NK-92 treated with Interleukin-12 subunit alpha and Interleukin-12 subunit beta, amount 100 ng/mL, for 24 hours (cell line): ENCODE measurements at places on chromosomes 5 and 9.
A peak's percentile ranks its signal among the peaks of the same experiment; 100 is the strongest.

GRCh38 chr5:155750571-155750970, 576.4 kb upstream of the SGCD start:
- no peak for DNase-seq

GRCh38 chr5:403995-404394, 39.0 kb upstream of the EXOC3 start:
- DNase-seq: no peak

DNA sequence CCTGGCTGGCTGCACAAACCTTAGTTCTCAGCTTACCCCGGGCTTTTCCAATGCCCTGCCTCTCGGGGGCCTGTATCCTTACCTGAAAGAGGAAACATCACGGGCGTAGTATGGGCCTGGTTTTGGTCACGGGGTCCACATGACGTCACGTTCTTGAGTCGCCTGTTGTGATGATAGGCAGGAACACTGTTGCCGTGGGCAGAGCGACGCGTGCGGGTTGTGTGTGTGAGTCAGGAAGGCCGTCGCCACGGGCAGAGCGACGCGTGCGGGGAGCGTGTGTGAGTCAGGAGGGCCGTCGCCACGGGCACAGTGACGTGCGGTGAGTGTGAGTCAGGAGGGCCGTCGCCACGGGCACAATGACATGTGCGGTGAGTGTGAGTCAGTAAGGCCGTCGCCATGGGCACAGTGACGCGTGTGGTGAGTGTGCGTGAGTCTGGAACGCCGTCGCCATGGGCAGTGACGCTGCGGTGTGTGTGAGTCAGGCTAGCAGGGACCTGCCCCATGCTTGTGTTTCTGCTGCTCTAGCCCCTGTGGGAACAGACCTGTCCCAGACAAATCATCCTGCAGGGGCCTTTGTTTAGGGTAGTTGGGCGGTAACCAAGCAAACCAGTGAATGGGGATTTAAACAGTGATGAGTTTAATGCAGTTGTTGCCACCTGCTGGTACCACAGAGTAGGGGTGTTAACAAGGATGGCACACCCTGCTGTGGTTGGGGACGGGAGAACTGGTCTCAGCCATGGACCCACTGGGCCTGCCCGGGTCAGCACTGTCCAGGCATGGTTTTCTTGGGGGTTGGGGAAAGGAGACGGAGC, 19.8 kb downstream of the TRIP13 start:
- no peak for DNase-seq

DNA sequence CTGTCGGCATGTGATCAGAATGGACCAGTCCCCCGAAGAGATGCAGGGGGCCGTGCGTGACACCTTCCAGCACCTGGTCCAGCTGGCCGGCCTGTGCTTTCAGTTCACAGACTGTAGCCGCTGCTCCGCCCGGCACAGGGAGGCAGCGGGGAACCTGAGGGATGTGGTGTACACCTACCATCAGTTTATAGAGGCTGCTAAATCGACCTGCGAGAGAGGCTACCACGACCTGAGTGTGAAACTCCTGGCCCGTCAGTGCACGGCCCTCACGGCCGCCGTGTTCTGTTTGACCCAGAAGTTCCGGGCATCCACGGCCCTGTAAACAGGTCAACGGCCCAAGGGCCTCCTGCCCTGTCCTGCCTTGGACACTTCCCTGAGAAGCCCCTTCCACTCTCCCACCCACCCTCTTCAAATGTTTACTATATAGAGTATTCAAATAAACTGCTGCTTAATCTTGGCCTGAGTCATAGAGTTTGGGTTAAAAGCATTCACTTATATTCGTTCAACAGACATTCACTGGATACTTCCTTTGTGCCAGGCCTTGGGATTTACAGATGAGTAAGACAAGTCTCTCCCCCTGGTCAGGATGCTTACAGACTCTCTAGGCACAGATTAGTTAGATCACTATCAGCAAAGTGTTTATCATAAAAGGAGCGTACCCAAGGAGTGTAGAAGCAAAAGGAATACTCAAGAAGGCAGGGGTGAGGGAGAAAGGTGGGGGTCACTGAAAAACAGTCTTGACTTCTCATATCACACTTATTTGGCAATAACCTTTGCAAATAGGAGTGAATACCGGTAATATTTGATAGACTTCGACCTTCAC, 6.9 kb upstream of the TRMT10B start:
- no peak for DNase-seq

DNA sequence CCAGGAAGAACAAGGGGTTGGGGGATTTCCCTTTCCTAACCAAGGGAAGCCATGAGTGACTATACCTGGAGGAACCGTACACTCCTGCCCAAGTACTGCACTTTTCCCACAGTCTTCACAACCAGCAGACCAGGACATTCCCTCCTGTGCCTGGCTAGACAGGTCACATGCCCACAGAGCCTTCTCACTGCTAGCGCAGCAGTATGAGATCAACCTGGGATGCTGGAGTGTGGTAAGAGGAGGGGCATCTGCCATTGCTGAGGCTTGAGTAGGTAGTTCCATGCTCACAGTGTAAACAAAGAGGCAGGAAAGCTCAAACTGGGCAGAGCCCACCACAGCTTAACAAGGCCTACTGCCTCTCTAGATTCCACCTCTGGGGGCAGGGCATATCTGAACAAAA, 35.9 kb downstream of the SAXO1 start:
- no peak for DNase-seq

- no peak for DNase-seq
These were observed 174.4 kb downstream of the MUSK start for GRCh38 chr9:110842986-110843385.

DNA sequence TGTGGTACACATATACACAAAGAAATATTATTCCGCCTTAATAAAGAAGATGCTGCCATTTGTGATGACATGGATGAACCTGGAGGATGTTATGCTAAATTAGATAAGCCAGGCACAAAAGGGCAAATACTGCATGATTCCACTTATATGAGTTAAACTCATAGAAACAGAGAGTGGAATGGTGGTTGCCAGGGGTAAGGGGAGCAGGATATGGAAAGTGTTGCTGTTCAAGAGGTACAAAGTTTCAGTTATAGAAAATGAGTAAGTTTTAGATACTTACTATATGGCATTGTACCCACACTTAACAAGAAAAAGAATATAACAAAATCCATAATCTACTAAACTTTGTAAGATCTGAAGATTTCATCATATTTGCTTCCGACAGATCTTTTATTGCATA, 252.2 kb downstream of the SYK start:
- DNase-seq: no peak

- no peak for DNase-seq
These were observed 95.7 kb downstream of the HOMER1 start for GRCh38 chr5:79418276-79418675.

DNA sequence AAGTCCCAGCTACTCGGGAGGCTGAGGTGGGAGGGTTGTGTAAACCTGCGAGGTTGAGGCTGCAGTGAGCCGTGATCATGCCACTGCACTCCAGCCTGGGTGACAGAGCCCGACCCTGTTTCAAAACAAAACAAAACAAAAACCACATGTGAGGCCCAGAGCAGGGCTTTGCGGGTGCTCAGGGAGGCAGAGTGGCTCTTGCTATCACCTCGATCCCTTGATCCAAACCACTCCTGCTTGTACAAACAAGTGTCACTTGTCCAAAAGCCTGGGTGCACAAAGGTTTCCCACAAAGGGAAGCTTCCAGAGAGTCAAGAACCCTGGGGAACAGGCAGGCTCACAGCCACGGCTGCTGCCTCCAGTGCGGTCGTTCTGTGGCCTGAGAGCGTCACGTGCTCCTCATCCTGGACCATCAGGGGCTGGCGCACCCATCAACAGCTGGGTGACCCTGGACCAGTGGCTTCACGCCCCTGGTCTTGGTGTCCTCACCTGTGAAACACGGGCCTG, 162.7 kb downstream of the C9orf50 start:
- peak; percentile 58 for DNase-seq

DNA sequence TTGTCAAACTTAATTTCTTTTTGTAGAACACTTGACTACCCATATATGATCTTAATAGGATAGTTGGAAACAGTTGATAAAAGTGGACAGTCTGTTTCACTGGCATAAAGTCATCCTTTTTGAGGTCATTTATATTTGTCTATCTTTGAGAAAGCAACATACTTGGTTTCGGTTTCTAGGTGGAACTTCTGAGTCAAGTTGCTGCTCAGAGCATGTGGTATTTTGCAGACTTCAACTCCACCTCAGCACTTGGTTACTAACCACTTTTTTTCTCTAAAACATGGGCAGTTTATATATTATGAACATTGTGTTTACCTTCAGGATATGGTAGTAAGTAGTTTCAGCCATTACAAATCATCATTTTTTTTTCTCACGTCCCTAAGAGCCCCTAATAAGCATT, 1749.0 kb upstream of the C9orf72 start:
- DNase-seq: no peak

DNA sequence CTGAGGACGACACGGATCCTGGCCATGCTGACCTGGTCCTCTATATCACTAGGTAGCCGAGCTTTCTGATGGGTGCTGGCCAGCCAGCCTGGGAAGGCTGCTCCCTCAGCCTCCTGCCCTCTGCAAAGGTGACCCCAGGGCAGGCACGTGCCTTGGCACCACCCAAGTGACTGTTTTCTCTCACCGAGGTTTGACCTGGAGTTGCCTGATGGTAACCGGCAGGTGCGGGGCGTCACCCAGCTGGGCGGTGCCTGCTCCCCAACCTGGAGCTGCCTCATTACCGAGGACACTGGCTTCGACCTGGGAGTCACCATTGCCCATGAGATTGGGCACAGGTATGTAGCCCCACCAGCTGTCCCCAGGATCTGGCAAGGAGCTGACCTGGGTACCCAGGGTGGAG, 3.8 kb downstream of the ADAMTS13 start:
- DNase-seq: no peak

GRCh38 chr9:9819886-9820285, 792.9 kb downstream of the PTPRD start:
- DNase-seq: no peak

DNA sequence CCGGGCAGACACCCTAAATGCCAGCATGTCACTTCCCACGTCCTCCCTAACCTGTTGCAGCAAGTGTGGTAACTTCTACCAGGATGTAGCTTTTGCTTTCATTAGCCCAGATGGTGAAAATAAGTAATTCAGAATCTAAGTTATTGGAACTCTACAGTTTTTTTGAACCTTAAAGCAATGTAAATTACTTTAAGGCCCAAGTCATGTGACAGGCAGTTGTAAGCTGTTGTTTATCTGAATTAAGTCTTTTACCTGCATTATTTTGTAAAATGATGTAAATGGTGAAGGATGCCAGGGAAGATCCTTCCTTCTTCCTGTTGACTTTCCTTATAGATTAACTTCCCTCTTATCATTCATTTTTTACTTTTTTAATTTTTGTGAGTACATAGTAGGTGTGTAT, 670.2 kb downstream of the SEMA5A start:
- no peak for DNase-seq

DNA sequence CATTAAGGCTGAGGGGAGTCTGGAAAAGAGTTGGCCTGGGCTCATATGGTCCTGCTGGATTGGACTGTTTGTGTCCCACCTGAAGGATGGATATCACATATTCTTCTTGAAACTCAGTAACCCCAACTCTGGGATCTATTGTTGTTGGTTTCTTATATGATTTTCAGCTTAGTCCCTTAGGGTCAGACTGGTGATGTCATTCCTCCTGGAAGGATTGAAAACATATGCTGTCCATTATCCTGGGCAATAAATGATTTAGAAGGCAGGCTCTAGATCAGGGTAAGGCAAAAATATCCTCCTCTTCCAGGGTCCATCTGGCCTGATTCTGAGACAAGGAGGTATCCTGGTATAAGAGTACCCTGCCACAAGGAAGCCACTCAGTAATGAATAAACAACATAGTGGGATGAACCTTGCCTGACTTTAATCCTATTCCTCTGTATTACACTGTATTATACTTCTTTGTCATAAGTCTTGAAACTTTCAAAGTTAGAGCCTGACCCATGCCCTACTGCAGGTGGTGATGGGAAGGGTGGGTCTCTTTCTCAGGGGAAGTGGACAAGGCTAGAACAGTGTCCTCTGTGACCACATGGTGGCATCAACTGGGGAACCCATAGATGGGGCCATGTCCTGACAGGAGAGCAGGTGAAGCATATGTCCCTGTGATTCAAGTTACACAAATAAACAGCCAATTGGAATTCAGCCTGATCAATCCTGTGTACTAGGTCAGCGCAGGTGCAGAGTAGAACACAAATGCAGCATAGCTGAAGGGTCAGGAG, 454.4 kb upstream of the TRPC7 start:
- no peak for DNase-seq

DNA sequence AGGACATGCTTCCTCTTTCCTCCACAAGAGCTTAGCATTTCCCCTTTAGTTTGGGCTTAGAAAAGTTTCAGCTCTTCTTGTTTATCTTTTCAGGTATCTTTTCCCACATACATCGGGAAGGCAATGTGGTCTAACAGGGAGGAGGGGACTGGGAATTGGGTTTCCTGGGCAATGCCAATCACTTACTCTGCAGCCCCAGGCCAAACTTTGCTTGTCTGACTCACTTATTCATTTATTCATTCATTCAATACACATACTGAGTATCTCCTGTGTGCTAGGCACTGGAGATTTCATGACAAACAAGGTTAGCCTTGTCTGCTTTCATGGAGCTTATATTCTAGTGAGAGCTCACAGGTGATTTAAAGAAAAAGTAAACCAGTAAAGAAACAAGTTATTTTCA, 10.7 kb upstream of the POU4F3 start:
- DNase-seq: no peak

DNA sequence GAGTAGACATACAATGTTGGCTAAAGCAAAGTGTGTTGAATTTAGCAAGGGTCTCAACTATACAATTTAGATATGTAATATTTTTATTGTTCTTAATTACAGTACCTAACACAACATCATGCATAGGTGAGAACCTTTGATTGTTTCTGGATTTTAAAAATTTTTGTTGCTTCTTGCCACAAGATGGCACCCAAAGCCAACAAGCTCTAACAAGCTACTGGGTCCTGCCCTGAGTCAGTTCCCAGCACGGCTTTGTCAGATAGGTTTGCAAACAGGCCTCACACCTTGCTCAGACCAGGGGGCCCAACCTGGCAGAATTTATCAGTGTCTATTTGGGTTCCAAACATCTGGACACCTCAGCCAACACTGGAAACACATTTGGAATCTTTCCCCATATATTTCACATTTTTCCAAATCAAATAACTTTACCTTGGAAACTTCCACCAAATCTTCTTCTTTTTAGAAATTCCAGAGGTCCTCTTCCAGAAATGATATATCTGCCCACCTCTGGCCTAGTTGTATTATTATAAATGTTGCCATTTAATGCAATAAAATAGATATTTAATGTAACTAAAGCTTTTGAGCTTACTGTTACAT, 49.5 kb upstream of the EGFLAM start:
- DNase-seq: no peak

DNA sequence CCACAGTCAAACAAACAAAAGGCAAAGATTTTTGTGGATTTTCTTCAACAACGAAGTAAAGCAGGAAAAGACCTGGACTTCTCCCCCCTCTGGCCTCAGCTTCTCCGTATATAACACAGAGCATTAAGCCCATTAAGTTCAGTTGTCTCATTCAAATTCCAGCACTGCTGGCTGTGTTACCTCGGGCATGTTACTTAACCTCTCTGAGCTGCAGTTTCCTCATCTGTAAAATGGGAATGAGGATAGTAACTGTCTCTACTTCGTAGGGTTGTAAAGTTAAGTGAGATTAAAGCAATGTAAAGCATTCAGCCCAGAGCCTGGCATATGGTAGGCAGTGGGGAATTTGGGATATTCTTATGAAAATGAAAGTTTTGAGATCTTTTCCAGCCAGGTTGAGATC, 92.7 kb upstream of the SMIM23 start:
- no peak for DNase-seq

- DNase-seq: no peak
These were observed 723 bp downstream of the PPP1R26 start for GRCh38 chr9:135480071-135480939.

GRCh38 chr9:137761032-137761431, 116.5 kb upstream of the CACNA1B start:
- no peak for DNase-seq
